ENCODE measurements at places on chromosomes 7 and 10. TPM values are rescaled to one million over a fixed set of nuclear protein-coding genes. Genes with fewer than 3 reads are reported as not detected.

- DNase-seq, result no peak
These were observed 80.4 kb downstream of the PPP1R3C start for GRCh38 chr10:91552274-91553095.

- no peak for DNase-seq
These were observed 62.1 kb downstream of the FAM185A start for GRCh38 chr7:102810916-102811315.

- DNase-seq, result no peak
These were observed 152.9 kb downstream of the C1GALT1 start for GRCh38 chr7:7335215-7335614.

DNA sequence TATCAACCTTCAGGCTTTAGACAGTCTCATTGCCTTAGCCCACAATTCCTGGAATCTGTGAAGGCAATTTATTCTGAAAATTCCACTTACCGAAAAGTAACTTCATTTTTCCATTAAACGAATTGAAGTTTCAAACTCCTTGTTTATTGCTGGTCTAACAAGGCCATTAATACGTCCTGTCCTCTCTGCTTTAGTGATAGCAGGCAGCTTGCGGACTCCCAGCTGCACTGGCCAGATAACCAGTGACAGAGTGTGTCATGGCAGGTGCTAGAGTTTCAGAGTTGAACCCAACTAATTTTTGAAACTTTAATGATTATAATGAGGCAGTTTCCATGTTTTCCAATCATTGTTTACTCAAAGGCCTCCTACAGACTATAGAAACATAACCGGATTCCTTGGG, 31.1 kb downstream of the LOXL4 start:
- DNase-seq, result no peak

DNA sequence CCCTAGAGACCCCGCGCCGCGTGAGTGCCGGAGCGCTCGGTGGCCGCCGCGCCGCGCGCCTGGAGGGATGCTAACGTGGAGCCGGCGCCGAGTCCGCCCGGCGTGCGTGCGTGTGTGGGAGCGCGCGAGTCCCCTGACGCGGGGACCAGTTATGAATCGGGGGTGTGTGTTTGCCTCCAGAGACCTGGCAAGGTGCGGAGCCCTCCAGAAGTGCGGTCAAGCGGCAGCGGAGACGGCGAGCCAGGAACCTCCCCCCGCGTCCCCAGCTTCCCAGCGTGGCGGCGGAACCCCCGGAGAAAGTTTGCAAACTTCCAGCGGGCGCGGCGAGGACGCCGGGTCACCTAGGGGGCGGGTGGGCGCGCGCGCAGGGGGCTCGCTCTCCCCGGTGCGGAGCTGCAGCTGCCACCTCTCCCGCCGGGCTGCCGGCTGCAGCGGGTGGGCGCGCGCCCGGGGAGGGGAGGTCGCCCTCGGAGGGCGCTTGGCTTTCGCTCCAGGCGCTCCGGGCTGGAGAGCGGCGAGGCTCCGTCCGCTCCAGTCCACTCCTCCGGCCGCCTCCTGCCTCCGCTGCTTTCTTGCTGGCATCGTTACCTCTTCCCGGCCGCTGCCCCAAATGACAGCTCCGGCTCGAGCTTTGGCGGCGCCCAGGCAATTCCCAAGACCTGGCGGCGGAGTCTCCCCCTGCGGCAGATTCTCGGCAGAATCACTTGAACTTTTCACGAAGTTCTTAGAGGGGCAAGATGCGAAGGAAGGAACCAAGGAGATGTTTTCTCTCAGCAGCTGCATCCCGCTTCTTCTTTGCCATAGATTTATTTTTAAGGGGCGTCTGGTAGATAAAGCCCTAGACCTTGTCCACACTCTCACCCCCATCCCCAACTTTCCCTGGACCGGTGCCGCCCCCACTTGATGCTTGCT, 2.3 kb upstream of the CREB5 start:
- peak; percentile 41 for DNase-seq

- DNase-seq, result no peak
These were observed 15.0 kb downstream of the GARIN1A start for GRCh38 chr7:128687131-128687530.

DNA sequence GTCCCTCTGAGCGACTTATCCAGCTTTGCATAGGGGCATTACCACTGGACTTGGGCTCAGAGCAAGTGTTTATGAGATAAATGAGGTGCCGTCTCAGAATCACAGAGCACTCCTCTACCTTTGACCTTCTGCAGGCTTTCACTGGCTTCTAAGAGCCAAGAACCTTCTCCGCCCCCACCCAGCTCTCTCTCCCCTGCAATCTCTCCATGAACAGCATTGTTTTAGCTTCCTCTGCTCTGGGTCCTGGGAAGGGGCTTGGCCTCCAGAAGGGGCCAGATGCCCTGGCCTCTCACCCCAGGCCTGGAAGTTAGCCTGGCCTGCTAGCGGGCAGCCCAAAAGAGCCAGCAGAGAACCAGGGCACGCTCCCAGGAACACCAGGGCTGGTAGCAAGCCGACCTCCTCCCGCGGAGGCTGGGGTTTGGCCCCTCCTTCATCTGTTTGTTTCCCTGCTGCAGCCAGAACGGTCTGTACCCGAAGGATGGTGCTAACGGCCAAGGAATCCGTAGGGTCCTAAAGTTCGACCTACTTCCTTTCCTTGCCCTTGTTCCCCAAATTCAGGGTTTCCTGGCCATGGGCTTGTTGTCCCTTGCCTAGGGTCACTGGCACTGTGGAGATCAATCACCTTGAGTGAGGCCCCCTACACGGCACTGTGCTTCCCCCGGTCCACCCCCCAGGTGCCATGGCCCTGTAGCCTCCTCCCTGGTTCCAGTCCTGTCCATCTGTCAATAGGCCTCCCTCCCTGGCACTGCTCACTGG, 18.7 kb upstream of the DDIT4 start:
- peak; percentile 90 for DNase-seq

DNA sequence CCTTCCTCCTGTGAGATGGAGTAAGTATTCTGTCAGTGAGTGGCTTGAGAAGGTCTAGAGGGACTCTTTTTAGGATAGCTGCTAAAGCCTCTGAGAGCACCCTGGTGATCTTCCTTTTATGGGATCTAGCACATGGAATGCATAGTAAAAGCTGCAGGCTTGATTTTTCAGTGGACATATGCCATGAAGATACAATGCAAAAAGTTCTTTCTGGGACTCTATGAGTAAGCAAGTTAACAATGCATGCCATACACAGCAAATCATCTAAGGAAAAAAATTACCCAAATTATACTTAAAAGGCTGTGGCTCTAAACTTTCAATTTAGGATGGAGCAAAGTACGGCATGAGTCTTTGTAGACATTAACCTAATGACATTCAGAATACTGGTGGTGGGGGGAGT, 154.5 kb downstream of the SGMS1 start:
- no peak for DNase-seq

- DNase-seq, result peak; percentile 40
These were observed 506 bp downstream of the CTTNBP2 start for GRCh38 chr7:117872561-117873309.

GRCh38 chr10:101961591-101962498, 94.1 kb downstream of the ARMH3 start:
- DNase-seq, result no peak

DNA sequence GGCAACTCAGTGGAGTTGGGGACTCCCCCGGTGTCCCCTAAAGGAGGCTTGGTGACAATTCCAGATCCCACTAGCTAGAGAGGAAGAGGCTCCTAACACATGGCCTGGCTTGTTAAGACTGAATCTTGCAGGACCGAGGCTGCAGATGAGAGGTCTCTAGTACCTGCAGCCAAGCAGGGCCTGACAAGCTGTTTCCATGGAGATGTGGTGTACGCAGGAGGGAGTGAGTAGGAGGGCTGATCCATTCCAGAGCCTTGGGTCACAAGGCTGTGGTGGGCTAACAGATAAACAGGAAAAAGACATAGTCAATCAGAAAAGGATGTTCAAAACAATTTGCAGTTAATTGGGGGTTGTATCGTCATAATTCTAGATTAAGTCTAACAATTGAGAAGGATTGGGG, 77.3 kb upstream of the MKLN1 start:
- DNase-seq, result peak; percentile 73

- no peak for DNase-seq
These were observed 155.1 kb downstream of the GALNT11 start for GRCh38 chr7:152180587-152180986.

DNA sequence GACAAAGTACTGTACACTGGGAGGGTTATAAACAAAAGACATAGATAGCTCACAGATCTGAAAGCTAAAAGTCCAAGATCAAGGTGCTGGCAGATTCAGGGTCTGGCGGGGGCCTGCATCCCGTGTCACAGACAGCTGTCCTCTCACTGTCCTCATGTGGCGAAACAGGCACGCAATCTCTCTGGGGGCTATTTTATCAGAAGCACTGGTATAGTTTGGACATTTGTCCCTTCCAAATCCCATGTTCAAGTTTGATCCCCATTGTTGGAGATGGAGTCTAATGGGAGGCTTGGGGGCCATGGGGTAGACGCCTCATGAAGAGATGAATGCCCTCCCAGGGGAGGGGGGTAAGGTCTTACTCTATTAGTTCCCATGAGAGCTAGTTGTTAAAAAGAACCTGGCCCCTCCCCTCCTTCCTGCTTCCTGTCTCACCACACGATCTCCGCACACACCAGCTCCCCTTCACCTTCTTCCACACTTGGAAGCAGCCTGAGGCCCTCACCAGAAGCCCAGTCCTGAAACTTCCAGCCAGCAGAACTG, 72.5 kb upstream of the UCN3 start:
- DNase-seq, result no peak

Gene RELN
- 35.1 TPM for polyA plus RNA-seq

Gene ASB13
- polyA plus RNA-seq, result 13.7 TPM
